ENCODE measurements at places on chromosomes 12 and 14.

DNA sequence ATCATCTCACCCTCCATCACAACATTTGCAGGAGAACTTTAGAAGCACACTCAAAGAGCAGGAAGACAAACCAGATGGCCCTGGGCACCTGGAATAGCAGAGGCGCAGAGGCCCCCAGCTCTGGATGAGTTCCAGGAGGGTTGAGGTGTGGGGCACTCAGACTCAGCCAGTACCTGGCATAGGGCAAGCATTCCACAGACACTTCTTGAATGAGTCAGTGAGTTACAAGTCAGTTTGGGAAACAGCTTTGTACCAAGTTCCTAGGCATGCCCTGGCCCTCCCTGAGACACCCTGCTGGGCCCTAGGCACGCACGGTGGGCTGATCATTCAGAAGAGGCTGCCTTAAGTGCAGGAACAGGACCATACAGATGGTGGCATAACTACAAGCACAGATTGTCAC lies 54.3 kb downstream of the MAP3K9 start:
- DNase-seq: no peak

DNA sequence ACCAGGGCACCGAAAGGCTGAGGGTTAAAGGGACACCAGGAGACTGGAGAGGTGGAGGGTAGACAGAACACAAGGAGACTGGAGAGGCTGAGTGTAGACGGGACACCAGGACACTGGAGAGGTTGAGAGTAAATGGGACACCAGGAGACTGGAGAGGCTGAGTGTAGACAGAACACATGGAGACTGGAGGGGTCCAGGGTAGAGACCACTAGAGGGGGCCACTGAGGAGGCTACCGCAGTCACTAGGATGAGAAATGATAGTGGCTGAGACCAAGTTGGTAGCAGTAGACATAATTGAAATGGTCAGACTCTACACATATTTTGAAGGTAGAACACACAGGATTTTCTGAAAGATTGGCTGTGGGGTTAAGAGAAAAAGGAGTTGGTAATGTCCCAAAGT lies 68.2 kb downstream of the PAH start:
- no peak for DNase-seq

DNA sequence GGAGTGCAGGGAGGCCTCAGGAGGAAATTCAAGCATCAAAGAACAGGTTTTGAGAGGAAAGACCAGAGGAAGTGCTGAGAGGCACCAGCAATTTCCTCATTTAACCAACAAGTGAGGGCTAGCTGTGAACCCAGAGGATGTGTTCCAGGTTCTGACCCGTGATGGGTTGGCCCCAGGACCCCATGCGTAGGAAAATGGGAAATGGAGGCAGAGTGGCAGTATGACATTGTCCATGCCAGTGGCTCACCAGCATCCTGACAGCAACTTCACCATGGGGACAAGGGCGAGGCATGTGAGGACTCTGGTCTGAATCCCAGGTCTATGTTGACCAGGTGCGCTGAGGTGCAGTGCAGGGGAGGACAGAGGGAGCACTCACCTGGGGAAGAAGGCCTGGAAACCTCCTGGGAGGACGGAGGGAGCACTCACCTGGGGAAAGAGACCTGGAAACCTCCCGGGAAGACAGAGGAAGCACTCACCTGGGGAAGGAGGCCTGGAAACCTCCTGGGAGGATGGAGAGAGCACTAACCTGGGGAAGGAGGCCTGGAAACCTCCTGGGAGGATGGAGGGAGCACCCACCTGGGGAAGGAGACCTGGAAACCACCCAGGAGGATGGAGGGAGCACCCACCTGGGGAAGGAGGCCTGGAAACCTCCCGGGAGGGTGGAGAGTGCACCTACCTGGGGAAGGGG lies 6.7 kb upstream of the CACNA2D4 start:
- no peak for DNase-seq

DNA sequence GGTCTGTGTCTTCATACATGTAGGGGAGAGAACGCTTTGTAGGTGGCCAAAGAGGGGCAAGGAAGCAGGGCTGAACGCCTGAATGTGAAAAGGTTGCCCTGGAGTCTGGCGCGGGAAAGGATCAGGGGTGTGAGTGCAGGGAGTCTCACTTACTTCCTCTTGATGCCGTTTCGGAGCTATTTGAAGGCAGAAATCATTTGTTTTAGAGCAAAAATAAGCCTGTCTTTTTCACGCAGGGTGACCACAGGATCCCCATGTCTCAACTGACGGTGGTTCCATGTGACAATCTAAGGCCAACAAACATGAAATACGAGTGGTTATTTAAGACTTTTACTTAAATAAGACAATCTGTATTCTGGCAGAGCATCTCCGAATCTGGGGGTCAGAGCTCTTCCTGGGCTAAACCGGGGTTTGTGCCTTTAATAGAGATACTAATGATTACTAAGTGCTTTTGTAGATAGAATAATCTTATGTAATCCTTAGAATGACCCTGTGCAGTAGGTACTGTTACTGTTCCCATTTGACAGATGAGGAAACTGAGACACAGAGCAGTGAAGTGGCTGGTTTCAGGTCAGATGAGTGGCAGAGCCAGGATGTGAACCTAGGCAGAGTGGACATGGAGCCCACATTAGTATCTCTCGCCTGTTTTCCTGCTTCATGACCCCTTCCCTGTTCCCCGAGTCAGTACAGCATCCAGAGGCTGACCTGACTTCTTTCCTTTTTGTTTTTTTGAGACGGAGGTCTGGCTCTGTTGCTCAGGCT lies 1.9 kb downstream of the BRI3BP start:
- DNase-seq: peak; percentile 43

DNA sequence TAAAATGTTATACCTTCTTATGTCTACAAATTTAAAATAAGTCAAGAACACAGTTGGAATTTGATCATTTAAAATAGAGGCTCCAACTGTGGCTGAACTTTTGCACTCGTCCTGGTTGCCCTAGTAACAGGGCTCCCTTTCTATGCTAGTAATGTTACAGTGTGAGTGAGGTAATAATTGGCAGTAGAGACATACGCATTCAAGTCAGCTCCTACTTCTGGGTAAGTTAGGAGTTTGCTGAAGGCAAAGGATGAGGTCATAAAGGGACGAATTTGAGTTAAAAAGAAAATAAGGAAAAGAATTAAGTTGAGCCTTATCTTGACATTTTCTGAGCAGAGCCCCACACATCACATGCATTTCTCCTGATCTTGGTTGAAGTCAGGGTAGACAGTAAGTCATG lies 129.1 kb downstream of the TMEM117 start:
- no peak for DNase-seq
